ENCODE measurements at places on chromosomes 5 and 9.

DNA sequence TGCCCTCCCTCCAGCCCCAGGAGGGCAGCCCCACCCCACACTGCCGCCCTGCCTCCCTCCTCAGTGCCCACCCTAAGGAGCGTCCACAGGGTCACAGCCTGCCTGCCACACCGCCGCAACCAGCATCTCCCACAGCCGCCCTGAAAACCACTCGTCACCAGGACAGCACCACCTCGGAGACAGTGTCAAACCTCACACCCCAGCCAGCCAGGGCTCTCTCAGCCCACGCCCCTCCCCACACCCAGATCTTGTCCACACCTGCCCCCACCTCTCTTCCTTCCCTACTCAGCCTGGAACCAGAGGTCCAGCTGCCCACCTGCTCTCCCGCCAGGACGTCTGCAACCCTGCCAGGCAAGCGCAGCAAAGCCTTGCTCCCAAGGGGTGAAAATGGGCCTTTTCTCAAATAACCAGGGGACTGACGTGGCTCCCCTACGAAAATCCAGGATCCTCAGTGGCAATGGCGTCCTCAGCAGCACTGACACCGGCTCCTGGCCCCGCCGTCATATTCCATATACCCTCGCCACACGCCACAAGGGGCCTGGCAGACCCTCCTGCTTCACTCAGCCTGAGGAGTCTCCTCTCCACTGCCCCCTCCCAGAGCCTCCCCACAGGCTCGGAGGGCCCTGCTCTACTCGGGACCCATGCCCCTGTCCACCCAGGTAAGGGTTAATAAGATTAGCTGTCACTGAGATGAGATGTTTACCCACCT, 71.0 kb upstream of the ADAMTS2 start:
- DNase-seq = no peak

DNA sequence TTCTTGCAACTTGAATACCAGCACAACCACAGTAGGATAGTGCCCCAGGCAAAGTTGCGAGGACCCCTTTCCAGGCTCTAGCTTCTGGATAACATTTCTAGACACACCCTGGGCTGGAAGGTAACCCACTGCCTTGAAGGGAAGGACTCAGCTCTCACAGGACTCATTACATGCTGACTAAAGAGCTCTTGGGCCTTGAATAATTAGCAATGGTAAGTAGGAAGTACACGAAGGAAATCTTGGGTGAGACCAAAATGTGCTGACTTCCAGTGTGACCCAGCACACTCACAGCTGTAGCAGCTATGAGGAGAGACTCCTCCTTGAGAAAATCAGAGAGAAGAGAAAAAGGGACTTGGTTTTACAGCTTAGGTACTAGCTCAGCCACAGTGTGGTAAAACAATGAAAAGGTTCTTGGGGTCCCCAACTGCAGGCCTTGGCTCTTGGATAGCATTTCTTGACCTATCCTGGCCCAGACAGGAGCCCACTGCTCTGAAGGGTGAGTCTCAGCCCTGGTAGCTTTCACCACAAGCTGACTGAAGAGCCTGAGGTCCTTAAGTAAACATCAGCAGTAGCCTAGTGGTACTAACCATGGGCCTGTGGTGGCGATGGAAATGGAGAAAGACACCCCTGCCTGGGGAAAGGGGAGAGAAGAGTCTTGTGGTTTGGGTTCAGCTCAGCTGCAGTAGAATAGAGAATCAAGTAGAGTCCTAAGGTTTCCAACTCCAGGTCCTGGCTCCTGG, 621.7 kb downstream of the SEMA5A start:
- no peak for DNase-seq

- DNase-seq = peak; percentile 11
Measured at GRCh38 chr9:93682155-93682968, 106.0 kb downstream of the PHF2 start.

DNA sequence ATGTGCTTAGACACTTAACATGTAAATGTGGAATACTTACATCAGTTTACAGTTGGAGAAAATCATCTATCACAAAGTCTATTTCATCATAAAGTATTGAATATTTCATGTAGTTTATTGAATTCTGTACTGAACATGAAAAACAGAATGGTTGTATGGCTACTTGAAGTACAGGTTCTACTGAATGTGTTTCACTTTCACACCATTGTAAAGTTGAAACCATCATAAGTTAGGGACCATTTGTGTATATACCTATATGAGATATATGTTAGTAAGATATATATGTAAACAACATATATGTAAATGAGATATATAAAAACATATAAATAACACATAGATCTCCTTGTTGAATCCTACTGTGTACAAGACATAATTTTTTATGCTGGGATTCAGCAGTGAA, 63.0 kb upstream of the TAF11L2 start:
- DNase-seq = no peak

GRCh38 chr5:139245637-139246339, 47.6 kb upstream of the SIL1 start:
- no peak for DNase-seq

DNA sequence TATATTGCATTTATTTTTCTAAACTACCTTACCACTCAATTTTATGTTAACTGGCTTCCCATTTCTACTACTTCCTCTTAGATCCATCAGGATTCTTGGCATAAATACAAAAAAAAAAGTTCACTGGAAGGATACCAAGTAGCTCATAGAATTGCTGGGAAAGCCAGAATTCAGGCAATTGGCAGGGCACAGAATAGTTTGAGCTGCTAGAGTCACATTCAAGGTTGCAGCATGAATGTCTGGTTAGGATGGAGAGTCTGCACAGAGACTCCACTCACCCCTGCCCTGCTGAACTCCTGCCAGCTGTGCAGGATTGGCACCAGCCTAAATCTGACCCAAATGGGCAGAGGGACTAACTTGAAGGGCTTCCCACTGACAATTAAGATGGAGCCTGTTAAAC, 4.9 kb upstream of the AMACR start:
- peak; percentile 60 for DNase-seq

- no peak for DNase-seq
Measured at GRCh38 chr9:127953768-127954505, 16.3 kb upstream of the DPM2 start.

DNA sequence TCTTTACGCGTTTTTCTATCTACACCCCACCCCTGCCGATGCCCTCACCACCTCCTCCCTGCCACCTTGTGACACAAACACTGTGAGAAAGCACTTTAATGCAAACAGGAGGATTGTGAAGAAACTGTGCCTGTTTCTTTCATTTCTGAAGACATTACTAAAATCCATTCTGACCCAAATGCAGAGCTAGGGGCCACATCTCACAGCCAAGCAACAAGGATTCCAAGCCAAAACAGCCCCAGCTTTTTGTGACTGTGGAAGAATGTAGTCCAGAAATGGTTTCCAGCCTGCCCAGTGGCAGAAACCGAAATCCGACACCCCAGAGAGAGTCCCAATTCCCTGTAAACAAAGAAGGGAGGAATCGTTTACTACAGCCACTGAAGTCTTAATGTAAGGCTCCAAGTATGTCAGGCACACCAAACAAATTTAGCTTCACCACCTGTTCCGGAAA, 190.9 kb downstream of the TTC39B start:
- no peak for DNase-seq
